Activated T-helper 1 cell treated with anti-CD3 and anti-CD28 coated beads, Interleukin-12 subunit alpha, Interleukin-12 subunit beta, Interleukin-2, Interleukin-4 antibody, amounts not matched to agents 30 ng/mL and 10 ng/mL and 1 ng/mL, durations not matched to agents 14 hours and 24 hours and 36 hours (primary cell): ENCODE measurements at places on chromosomes 11 and 22.

DNA sequence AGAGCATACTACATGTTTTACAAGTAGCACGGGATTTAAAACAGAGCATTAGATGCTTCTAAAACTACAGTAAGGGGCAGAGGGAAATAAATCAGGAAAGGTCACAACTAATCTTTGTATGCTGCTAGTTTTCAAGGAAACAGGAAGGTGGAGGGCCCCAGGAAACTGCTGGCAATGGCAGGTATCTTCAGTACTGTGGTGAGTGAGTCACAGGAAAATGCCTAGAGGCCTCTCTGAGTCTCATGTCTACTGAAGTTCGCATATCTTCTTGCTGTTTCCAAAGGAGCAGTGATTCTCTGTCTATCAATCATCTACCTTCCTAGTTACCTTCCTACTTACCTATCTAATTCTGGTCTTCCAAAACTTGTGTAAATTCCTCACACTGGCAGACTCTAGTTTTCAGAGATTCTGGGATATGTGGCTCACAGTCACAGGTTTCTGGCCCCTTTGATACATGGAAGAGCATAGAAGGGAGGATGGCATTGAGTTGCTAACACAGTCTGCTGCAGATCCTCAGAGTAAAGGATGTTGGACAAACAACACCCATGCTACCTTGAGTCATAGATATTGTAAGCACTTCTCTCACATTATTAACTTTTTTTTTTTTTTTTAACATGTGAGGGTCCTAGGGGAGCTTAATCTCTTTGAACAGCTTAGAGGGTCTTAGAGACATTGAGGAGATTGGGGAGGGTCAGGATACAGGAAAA is 58.8 kb upstream of the SYN3 start:
- no peak for DNase-seq

DNA sequence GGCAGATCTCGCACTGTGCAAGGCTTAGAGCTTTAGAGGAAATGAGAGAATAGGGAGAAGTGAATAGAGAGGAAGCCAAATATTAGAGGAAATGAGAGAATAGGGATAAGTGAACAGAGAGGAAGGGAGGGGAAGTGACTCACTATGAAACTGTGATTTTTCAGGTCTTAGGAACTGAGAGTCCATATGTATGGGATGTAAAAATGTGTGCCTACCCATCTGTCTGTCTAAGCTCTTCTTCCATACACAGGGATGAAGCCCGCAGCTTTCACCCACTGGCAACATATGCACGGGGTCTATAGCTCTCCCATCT is 6.4 kb upstream of the CCDC86 start:
- DNase-seq = no peak

DNA sequence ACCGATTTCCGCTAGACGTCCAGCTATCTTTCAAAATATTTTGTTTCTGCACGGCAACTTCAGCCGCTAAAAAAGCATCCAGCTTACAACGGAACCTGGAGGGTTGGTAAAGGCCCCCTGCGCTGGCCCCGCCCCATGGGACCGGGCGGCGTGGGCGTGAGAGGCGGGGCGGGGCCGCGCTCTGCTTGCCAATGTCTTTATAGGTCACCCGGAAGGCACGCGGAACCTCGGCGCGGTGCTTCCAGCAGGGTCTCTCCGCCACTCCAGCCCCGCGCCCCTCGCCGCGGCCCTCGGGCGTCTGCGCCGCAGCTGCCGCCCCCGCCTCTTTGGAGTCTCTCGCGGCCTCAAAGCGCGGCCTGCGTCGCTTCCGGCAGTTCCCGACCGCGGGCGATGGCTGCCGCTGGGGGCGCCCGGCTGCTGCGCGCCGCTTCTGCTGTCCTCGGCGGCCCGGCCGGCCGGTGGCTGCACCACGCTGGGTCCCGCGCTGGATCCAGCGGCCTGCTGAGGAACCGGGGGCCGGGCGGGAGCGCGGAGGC is at the start of gene FDX1:
TSS of gene FDX1 (plus strand) at position 218 of the 536 bp plus-strand sequence. CDS start at position 391, 173 bp downstream.
- peak; percentile 82 for DNase-seq

DNA sequence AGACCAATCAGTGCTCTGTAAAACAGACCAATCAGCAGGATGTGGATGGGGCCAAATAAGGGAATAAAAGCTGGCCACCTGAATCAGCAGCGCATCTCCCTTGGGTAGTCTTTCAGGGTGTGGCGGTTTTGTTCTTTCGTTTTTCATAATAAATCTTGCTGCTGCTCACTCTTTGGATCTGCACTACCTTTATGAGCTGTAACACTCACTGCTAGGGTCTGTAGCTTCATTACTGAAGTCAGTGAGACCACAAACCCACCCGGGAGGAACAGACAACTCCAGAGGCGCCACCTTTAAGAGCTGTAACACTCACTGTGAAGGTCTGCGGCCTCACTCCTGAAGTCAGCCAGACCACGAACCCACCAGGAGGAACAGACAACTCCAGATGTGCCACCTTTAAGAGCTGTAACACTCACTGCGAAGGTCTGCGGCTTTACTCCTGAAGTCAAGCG is 175.5 kb upstream of the PDGFD start:
- DNase-seq = no peak

DNA sequence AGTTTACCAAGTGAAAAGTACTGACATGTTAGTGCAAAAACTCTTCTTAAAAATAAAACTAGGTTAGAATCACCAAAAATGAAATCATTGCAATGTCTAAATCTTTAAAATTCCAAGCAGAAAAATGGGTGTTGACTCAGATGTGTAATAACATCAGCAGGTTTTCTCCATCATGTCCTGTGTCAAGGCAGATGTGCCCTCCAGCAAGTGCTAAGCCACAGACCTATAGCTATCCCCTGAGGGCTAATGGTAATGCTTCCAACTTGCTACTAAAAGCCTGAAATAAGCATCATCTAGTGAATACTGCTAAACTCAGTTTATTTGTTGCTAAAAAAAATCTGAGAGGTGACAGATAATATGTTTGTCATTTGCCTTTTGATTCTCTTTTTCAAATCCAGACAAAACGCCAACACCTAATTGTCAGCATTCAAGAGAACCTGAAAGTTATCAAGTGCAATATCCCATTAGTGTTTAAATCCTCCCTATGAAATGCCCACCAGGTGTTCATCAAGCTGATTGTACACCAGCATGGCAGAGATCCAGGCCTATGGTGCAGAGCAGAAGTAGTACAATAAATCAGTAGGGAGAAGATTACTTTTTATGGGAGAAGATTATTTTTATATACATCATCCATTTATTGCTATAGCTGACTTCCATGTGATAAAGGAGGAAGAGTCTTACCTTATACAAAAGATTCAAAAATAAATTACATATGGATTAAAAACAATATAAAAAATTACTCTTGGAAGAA is 55.1 kb upstream of the SYT9 start:
- no peak for DNase-seq

DNA sequence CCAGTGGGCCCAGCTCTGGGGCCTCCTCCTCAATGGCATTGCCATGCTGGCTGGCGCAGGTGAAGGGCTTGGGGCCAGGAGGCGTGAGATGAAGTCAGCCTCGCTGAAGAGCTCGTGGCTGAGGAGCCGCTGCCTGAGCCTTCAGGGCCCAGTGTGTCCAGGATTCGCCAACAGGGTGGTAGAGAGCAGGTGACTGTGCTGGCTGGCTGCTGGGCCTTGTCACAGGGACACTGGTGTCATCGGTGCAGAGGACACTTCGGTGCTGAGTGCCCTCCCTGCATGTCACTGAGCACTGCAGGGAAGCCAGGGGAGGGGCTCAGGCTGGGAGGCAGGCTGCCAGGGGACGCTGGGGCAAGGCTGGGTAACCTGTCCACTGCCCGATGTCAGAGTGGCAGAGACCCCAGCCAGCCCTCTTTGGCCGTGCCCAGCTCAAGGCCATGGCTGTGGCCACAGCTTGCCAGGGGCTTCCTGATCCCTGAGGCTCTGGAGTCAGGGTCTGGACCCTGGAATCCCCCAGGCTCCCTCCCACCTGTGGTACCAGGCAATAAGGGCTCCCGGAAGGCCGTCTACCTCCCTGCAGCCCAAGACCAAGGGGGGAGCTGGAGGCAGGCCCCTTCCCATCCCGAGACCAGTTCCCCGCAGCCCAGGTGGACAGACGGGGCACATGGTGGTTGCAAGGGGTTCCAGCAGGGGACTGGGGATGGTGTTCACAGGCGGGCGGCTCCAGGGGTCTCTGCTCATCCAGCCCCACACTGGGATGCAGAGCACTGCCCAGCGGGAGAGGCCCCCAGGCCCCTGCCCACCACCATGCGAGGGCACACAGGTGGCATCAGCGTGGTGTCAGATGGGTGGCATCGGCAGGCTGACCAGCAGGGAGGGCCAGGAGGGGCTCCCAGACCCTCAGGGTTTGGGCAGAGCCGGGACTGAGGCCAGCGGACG is 63.9 kb downstream of the ARFGAP3 start:
- no peak for DNase-seq

GRCh38 chr22:38700789-38701628 is at the start of gene JOSD1:
TSS of gene JOSD1 (minus strand) at chr22:38700943. CDS start at chr22:38699987, 956 bp downstream.
- DNase-seq = peak; percentile 98
